Trophoblast cell (in vitro differentiated cells and primary cell): ENCODE measurements at places on chromosomes 6 and 20.

DNA sequence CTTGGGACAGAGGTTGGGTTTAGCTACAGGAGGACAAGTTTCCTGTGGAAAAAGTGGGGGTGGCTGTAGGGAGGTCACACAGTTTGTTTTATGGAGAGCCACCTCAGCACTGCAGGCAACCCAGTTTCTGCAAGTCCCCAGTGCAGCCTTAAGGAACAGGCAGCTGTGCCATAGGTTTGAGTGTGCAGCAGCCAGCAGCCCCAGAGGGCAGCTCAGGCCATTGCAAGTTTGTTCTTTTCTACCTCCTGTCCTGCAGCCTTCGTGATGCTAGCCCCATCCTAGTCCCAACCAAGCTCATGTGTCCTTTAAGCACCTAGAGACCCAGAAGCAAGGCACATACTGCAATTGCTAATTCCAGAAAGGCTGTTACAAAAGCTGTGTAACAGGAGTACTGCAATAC lies 58.8 kb downstream of the ZBTB9 start:
- H3K4me1 ChIP-seq = no peaks in the 10 kb centered on the region
- H3K36me3 ChIP-seq = no peaks in the 10 kb centered on the region
- no peaks in the 10 kb centered on the region for H3K27me3 ChIP-seq

- no peaks in the 10 kb centered on the region for H3K4me1 ChIP-seq
- H3K4me3 ChIP-seq = no peak overlapping the region
- H3K36me3 ChIP-seq = no peaks in the 10 kb centered on the region
- DNase-seq = peak; percentile 16
These were observed 17.6 kb upstream of the HLA-F start for GRCh38 chr6:29705389-29706231.

DNA sequence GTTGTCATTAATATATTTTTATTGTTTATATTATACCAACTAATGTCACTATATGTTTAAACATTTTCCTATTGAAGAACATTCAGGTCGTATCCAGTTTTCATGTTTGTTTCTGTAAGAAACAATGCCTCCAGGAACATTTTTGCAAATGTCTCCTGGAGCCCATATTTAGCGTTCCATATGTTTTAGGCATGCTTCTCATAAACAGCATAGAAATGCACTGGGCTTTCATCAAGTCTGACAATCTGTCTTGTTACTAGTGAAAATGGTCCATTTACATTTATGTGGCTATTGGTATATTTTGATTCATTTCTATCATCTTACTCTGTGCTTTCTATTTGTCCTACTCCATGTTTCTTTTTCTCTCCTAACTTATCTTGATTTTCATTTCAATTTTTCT lies 431.7 kb downstream of the TFAP2A start:
- H3K4me1 ChIP-seq = no peaks in the 10 kb centered on the region
- no peaks in the 10 kb centered on the region for H3K27me3 ChIP-seq
- no peak overlapping the region for H3K4me3 ChIP-seq
- H3K27ac ChIP-seq = no peak overlapping the region

- H3K27me3 ChIP-seq = no peaks in the 10 kb centered on the region
- H3K4me1 ChIP-seq = no peaks in the 10 kb centered on the region
- no peak for DNase-seq
- H3K27ac ChIP-seq = no peak overlapping the region
These were observed 60.0 kb downstream of the DNAH8 start for GRCh38 chr6:38774929-38775707.

GRCh38 chr6:16224409-16224808 lies 14.0 kb upstream of the GMPR start:
- no peaks in the 10 kb centered on the region for H3K27me3 ChIP-seq
- H3K36me3 ChIP-seq = no peaks in the 10 kb centered on the region
- no peak overlapping the region for H3K27ac ChIP-seq
